ENCODE measurements at places on chromosomes 1 and 21.

DNA sequence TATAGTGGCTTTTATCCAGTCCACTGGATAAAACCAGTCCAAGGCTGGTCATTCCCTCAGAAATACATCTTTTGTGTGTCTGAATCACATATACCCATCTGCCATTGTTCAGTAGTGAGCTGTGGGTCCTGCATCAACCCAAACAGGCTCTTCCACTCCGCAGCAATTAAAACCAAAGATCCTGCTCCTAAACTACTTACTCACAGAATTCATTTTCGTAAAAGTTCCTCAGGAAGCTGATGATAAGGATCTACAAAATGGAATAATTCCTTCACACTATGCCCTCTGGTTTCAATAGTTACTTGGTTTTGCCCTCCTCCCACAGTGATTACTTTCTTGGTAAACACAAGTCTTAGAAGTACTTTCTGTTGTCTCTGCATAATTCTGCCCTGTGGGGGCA, 5.1 kb upstream of the MFSD2A start:
- DNase-seq: no peak

DNA sequence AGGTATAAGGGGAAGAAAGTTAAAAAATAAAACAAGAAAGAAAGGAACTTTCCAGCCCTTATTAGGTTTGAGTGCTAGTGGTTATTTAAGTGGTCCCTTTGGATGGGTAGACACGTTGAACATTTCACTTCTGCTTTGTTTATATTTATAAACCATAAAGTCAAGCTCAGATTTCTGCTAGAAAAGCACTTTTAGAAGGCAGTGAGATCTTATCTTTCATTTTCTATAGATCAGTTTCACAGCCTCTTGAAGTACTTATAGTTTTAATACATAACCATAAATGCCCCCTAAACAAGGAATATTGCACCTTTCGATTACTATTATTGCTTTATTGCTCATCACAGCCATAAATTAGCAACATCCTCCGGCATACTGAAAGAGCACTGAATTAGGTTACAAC, 446.8 kb upstream of the PLXNA2 start:
- no peak for DNase-seq

GRCh38 chr1:67723620-67724019, 38.6 kb downstream of the GADD45A start:
- no peak for DNase-seq

- DNase-seq: no peak
Measured at GRCh38 chr1:47438165-47439016, 547 bp downstream of the FOXD2 start.

DNA sequence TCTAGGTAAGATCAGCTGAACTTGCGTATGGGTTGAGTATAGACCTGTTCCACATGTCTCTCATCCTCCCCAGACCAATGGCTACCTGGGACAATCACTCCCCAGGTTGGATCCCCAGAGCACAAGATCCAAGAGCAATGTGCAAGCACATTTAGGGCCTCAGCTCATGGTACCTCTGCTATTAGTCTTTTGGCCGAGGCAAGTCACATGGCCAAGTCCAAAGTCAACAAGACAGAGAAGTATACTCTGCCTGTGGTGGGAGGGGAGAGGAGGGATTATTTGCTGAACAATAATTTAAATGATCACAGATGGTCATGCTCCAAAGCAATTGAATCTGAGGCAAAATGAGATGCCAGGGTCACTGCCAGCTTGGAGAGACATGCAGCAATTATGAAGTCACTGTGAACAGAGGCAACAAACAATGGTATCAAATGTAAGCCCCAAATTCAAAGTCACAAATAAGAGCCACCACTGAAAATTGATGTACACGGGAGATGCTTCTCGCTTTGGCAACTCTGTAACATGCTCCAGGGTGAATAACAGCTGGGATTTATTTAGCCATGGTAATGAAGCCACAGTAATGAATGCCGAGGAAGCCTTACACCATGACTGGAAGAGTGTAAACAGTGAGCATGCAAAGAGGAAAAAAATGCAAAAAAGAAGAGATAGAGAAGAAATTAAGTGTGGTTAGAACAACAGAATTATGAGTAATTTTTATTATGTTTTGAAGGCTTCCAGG, 149.1 kb downstream of the ZNF281 start:
- no peak for DNase-seq

GRCh38 chr1:235298758-235299157, 29.2 kb downstream of the ARID4B start:
- no peak for DNase-seq

- peak; percentile 86 for DNase-seq
Measured at GRCh38 chr1:112803906-112804762, 89.0 kb upstream of the PPM1J start.

DNA sequence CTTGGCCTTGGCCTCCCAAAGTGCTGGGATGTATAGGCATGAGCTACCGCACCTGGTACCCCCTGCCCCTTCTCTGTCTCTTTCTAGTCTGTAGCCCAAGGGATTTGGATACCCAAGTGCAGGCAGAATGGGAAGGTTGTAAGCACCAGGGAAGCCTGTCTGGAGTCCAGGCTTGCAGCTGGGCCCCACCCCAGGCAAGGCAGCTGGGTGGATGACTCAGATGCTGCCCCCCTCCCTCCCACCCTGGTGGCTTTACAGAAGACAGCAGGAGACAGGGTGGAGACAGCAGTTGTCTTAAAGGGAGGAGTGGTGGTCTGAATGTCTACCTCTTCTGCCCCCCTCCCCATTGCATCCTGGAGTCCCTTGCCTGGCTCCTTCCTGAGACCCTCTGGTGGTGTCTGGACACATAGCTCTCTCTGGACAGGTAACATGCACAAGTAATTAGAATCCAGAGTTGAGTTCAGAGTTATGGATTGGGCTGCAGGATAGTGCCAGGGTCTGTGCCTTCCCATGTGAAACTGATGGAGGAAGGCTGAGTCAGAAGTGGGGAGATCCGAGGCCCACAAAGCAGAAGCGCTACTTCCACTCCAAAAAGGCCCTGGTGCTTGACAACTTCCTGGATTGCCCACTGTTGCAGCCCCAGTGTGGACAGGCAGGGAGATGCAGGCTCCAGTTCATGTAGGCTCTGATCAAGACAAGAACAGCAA, 5.1 kb downstream of the LMNA start:
- DNase-seq: no peak

GRCh38 chr1:7993593-7994479, 32.3 kb downstream of the ERRFI1 start:
- no peak for DNase-seq

GRCh38 chr1:205064301-205064700, 20.0 kb downstream of the TMEM81 start:
- DNase-seq: no peak

DNA sequence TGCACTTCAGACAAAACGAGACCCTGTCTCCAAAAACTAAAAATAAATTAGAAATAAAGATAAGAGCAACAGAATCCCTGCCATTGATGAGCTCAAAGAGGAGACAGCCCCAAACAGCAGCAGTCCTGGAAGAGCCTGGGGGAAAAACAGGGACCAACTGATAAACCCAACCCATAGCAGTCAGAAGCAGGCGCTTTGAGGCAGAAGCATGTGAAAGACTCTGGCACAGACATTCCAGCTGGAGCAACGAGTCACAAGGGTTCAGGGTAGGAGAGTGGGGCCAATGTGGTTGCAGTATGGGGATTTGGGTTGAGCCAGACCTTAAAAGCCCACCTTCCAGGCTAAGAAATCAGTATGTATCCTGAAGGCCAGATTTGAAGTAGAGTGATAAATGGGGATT, 78.5 kb downstream of the MPZL1 start:
- no peak for DNase-seq

- DNase-seq: no peak
Measured at GRCh38 chr1:56526571-56527174, 52.7 kb downstream of the PLPP3 start.

DNA sequence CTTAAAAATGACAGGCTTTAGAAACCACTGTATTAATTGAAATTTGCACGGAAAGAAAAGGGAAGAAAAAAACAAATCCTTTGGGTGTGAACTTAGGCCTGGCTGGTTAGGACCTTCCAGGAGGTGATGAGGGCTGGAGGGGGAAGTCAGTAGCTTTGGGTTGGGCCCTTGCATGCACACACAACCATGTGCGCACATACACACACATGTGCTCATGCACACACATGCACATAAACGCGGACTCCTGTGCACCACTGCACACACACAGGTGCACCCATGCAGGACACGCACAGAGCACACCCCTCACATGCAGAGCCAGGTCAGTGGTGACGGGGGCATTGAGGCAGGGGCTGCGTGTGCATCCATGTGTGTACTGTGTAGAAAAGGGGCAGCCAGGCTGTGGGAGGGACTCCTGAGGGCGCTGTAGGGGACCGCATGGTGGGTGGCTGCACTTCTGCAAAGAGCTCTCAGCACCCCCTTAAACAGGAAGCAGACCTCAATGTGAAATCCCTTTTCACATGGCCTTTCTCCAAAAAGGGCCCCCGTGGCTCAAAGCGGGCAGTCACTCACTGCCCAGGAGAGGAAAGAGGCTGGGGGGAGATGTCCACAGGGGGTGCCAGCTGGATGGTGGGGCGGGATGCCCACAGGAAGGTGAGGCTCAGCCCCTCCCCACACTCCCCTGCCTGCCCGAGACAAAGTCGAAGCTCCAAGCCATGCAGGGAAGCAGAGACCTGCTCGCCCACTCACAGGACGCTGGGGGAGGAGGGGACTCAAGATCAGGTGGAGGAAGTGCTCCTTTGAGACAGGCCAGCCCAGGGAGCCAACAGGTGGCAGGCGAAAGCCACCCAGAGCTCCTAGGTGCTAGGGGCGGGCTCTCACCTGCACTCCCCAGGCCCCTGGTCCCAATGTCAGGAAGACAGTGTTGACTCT, 95.2 kb downstream of the ITPKB start:
- no peak for DNase-seq

DNA sequence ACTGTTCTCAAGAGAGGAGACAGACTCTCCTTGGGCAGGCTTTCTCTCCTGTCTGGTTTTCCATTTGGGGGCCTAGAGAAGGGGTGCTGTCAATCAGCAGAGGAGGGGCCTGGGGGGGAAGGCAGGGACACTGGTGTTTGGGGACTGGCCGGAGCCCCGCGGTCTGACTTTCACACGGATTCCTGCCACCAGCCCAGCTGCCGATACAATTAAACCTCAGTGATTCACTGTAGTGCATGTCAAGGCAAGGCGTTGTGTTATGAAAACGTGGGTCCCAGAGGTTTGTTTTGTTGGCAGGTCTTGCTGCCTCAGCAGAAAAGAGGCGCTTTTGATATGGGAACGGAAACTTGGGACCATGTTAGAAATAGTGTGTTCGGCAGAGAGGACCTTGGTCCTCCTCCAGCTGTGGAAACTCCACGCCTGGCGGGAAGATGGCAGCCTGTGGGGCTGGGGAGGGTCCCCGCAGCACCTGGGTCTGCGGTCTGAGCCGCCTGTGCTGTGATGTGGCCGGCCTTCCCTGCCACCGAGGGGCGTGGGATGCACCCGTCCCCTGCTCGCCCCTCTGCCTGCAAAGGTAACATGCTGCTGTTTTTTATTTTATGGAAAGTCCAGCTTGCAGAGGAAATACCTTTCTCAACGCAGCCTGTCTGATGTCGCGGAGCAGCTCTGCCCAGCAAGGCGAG, 47.6 kb downstream of the SPSB1 start:
- DNase-seq: no peak

- peak; percentile 5 for DNase-seq
Measured at GRCh38 chr1:245310571-245311531, 156.1 kb downstream of the KIF26B start.

DNA sequence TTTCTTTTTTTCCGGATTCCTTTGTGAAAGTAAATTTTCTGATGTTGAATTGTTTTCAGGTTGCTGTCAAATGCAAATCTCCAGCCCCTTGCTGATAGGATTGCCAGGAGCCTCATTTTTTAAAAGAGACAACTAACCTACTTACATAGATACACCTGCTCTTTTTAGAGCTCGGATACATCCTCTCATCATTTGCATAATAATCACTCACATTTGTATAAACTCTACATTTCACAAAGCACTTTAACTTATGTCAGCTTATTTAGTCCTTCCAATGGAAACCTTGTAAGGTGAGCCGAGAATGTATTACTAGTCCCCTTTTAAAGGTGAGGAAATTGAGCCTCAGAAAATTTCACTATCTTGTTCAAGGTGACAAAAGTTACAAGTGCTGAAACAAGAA, 84.8 kb downstream of the KCTD3 start:
- no peak for DNase-seq

GRCh38 chr21:28900481-28900880, 92.2 kb downstream of the LTN1 start:
- DNase-seq: no peak
